Non-pigmented ciliary epithelial cell (primary cell): ENCODE measurements at places on chromosomes 7 and 10.

- no peak for DNase-seq
Measured at GRCh38 chr10:87634311-87634710, 25.4 kb upstream of the PAPSS2 start.

GRCh38 chr10:49092477-49092876, 22.8 kb downstream of the VSTM4 start:
- DNase-seq, result no peak

DNA sequence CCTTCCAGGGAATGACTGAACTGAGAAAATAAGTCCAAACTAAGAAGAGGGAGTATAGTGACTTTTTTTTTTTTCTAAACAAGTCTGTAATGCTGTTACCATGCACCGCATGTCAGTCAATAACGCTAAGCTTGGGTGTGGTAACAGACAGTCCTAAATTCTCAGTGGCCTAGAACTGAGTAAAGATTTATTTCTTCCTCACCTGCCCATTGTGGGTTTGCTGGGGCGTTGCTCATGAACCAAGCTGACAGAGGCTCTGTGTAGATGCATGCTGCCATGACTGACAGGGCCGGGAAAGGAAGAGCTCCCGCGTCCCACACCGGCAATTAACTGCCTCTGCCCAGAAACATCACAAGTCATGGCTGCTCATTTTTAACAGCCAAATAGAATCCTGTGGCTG, 25.5 kb upstream of the PRKG1 start:
- no peak for DNase-seq

GRCh38 chr10:49361735-49362568, 33.9 kb downstream of the DRGX start:
- no peak for DNase-seq

GRCh38 chr10:63268798-63269503, 135.8 kb downstream of the NRBF2 start:
- peak; percentile 91 for DNase-seq

- DNase-seq, result no peak
Measured at GRCh38 chr7:27220440-27220955, 20.6 kb upstream of the HOXA13 start.

DNA sequence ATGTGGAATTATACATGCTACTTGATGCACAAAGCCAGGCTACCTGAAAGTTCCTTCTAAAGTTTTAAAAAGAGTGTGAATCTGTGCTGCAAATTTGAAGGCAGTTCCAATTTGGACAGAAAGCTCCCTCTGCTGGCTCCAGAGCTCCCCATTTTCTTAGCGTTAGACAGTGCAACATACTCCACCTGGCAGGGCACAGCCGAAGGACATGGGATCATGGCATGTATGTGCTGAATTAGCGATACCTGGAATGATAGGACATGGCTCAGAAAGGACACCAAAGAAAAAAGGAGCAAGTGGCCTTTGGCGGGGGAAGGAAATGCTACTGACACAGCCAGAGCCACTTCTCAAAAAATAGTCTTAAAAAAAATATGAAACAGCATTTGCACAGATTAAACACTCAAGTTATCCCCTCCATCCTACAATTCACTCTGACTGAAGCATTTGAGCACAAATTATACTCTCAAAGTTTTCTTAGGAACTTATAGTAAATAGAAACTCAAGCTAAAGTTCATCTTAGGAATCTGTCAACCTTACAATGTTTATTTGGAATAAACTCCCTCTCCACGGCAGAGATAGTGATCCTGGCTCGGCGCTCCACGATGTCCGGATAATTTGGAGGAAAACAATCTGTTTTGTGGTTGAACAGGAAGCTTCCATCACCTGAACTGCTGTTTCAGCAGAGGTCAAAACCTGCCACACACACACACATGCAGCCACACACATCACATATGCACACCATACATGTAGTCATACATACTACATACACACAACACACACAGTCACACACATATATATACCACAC, 80.0 kb downstream of the C7orf25 start:
- peak; percentile 5 for DNase-seq

DNA sequence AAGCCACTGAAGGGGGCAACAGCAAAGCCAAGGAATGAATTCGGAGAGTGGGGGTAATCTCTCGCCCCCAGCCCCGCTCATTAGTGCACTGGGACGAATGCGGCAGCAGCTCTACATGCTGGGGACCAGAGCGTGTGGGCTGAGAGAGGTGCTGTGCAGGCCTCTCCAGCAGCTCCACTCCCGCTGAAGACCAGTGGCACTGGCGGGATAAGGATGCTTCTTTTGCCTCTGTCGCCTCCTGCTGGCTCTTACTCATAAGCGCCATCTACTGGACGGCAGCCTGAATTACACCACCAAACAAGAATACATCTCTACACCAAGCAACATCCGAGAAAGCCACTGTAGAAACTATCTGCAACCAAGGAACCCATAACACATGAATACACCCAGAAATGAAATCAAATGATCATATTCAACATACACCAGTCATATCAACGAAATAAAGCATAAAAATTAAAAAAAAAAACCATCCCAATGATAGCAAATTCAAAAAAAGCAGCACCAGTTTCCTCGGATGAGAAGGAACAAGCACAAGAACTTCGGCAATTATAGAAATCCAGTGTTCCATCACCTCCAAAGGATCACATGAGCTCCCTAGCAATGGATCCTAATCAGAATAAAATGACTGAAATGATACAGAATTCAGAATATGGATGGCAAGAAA, 79.0 kb upstream of the TMEM168 start:
- DNase-seq, result no peak

DNA sequence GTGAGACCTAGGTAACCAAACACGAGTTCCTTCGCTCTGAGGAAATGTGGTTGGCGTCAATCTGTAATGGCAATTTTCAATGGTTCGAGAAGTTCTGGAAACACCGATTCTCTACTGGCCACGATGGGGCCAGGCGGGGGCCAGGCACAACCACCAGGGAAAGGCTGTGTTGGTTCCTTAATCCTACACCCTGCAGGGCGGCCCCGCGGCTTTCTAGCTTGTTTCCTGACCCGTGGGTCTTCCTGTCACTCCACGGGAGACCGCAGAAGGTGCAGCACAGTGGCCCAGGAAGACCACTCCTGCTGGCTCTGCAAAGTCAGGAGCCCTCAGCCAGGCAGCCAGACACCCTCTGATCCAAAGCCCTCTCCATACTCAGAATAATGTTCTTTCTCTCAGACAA, 113.4 kb downstream of the FGFR2 start:
- DNase-seq, result no peak

- DNase-seq, result no peak
Measured at GRCh38 chr10:13414855-13415254, 66.8 kb upstream of the SEPHS1 start.

DNA sequence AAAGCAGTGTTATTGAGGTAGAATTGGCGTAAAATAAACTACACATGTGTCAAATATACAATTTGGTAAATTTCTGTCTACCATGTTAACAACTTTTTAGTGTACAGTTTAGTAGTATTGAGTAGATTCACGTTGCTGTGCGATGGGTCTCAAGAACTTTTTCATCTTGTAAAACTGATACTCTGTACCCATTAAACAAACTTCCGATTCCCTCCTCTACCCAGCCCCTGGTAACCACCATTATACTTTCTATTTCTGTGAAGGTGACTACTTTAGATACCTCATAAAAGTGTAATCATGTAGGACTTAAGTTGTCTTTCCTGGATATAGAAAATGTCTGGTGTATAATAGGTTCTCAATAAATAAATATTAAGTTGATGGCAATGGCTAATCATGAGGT, 408.5 kb upstream of the POT1 start:
- DNase-seq, result no peak

- no peak for DNase-seq
Measured at GRCh38 chr7:91929463-91929862, 11.2 kb upstream of the AKAP9 start.

- no peak for DNase-seq
Measured at GRCh38 chr10:124643330-124644009, 100.7 kb downstream of the FAM53B start.

GRCh38 chr10:71589617-71590551, 129.7 kb downstream of the C10orf105 start:
- no peak for DNase-seq

GRCh38 chr10:43605850-43606322, 352 bp upstream of the ZNF485 start:
- DNase-seq, result no peak

- DNase-seq, result no peak
Measured at GRCh38 chr10:22849077-22849805, 78.6 kb upstream of the ARMC3 start.

DNA sequence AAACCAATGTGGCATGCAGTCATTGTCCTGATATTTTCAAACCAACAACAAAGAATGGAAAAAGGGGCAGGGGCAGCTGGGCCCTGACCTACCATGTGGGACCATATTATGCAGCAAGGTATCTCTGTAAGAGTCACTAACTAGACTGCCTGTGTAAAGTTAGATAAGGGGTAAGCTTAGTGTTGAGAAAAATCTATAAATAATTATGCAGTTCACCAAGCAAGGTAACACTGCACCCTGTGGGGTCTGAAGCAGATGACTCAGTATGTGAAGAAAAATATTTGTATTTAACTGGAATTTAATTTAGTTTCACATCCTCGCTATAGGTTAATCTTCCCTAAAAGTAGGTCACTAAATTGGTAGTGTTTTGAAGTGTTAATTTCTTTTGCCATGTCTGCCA, 99.3 kb downstream of the PPP1R3A start:
- DNase-seq, result no peak

DNA sequence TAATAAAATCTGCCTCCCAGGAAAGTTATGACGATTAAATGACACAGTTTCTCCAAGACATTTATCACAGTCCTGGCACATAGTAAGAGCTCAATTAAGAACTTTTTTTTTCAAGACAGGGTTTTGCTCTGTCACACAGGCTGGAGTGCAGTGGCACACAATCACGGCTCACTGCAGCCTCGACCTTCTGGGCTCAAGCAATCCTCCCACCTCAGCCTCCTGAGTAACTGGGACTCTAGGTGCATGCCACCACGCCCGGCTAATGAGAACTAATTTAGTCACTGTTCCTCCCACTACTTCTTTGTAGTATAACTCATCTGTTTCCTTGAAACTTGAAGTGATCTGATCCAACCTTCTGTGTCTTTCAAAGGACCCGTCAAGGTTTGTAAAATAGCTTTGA, 42.2 kb upstream of the MXI1 start:
- DNase-seq, result no peak

DNA sequence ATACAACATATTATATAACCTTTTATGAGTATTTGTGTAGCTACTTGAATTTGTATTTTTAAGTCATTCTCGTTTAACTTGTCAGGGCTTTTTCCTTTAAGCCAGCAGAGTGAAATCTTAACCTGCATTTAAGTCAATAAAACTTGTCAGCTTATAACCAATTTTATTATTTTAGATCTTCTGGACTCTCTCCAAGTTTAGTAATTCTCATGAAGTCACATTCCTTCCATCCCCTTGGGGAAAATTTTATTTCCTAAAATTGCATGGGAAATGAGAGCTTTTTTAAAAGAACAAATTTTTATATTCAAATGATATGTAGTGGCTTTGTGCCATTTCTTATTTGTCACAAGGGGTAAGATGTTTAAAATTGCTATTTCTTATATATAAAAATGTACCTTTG, 74.0 kb downstream of the SEPTIN7 start:
- DNase-seq, result no peak

DNA sequence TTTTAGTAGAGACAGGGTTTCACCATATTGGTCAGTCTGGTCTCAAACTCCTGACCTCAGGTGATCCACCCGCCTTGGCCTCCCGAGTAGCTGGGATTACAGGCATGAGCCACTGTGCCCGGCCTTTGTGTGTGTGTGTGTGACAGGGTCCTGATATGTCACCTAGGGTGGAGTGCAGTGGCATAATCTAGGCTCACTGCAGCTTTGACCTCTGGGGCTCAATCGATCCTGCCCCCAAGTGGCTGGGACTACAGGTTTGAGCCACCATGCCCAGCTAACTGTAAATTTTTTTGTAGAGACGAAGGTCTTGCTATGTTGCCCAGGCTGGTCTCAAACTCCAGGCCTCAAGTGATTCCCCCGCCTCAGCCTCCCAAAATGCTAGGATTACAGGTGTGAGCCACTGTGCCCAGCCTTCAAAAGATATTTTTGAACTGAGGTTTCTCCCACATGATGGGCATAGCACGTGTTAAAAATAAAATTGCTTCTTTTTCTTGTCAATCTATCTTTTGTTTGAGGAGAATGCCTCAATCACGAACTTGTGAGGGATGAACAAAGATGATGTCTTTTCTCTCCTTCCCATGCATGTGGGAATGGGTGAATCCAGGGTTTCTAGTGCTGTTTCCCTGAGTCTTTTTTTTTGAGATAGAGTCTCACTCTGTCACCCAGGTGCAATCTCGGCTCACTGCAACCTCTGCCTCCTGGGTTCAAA, 30.8 kb upstream of the PSAP start:
- no peak for DNase-seq

GRCh38 chr10:23479798-23480473, 41.1 kb downstream of the OTUD1 start:
- DNase-seq, result no peak

DNA sequence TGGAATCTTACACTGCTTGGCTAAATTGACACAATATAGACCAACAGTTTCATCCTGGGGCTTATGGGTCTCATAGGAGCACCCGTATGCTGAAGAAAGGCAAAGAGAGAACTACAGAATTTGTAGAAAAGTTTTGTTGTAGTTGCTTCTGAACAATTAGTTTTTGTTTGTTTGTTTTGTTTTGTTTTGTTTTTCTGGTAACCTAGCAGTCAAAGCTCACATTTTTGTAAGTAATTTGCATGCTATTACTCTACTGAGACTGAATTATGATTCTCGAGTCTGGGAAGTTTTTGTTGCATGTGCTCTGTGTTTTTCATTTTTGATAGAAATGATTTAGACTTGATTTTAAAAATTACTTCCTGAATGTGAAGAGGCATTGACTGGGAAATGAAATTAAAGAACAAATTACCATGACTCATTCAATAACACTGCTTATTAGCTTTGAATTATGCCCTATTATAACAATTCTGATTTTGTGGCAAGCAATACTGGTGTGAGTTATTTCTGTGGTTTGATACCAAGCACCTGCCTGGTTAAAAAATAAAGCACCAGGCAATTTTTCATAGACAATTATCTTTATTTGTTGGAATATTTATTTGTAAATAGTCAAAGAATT, 438 bp downstream of the LSMEM1 start:
- no peak for DNase-seq

GRCh38 chr7:73980206-73980605, 47.8 kb upstream of the ELN start:
- DNase-seq, result no peak

DNA sequence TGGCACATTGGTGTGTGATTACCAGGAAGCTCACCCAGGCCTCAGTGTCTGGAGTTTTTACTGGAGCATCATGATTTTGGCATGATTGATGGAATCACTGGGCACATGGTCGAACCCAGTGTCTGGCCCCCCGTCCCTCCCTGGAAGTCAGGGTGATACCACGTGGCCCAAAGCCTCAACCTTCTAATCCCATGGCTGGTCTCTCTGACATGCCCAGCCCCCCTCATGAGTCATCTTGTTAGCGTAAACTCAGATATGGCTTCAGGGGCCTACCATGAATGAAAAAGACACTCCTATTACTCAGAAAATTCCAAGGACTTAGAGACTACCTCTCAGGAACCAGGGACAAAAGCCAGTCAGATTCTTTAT, 109.3 kb downstream of the GRK5 start:
- no peak for DNase-seq

- DNase-seq, result no peak
Measured at GRCh38 chr10:12500381-12501303, 151.3 kb downstream of the CAMK1D start.
